ENCODE measurements at places on chromosomes 11 and 22.

GRCh38 chr11:122310766-122311165 is 194.8 kb upstream of the BLID start:
- DNase-seq, result no peak

GRCh38 chr22:25656724-25657123 is 85.3 kb upstream of the MYO18B start:
- no peak for DNase-seq

DNA sequence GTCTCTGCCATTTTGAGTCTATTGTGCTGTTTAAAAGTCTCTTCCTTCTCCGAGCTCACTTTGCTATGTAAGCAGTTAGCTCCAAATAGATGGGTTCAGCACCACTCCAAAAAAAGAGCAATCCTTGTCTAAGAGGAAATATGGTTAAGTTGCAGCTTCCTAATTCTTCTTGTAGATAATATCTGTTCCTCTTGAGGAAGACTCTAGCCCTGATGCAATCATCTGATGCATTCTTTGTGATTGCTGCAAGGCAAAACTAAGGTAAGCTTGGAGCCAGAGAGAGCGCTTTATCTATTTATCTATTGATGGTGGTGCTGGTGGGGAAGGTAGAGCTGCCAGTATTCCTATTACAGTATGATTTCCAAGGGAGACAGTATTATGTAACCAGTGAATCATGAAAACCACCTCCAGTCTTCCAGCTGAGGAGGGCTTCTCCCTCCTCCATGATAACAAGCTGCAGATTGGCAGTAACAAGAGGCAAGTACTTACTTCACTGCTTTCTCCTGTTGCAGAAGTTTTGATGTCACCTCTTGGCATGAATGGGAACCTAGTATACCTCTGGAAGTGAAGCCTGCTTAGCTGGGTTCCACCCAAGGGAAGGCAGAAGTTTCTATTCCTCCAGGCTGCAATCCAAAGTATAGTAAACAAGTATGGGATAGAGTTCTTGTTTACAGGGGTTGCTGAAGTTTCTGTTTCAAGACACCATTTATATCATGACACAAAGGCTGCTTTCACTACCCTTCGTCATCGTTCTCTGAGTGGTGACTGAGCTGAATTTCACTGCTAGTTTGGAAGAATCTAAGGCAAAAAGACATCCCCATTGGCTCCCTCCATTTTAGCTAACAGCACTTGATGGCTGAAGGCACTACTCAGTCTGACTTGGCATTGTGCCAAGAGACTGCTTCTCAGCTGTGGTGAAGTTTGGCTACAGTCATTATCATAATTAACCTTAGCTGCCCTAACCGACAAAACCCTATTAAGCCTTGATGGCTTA is 49.7 kb downstream of the FDX1 start:
- no peak for DNase-seq

DNA sequence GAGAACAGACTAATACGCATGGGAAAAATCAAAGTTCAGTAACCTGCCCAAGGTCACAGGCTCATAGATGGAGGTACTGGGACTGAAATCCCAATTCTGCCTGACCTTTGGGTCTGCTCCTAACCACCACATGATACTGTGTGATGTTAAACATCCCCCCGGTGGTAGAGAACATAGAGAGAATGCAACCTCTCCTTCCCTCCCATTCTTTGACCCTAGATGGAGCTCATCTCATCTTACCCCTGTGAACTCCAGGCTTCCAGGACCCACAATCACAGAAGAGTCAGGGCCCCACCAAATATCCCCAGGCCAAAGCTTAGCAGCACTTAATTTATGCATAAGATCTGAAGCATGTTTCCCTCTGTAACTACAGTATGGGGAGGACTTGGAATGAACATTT is 198.5 kb downstream of the MYO18B start:
- no peak for DNase-seq

DNA sequence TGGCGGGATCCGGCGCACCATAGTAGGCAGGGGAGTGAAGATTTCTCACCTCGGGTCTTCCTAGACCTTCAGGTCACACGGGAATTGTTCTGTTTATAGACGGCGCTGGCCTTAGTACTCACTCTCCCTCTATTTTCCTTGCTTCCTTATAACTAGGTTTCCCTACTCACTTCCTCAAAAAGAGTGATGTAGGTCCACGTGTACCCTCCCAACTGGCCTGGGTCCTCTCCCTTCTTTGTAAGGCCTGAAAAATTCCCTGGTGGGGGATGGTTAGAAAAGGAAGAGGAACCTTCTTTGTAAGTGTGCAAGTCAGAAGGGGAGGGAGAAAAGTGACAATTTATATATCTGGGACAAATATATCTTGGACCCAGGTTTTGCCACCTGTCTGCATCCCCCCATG is 2.9 kb upstream of the TMEM9B start:
- no peak for DNase-seq

GRCh38 chr22:50184902-50185374 is 775 bp upstream of the TRABD start:
- DNase-seq, result no peak

DNA sequence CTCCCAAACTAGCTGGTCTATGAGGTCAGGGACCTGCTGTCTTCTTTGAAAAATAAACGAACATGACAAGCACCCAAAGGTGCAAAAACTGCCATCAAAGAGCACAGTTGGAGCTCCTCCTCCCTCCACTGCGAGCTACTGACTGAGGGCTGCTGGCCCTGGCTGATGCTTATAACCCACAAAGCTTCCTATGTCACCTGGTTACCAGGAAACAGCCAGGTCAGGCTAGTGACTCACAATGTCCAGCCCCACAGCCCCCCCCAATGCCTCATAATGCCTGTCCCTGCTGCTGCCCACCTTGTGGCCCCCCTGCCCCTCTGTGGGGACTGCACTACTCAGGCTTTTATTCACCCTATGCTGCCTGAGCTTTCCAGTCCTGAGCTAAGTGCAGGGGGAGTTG is at the start of gene DRICH1:
TSS of gene DRICH1 (minus strand) at position 144 of the 400 bp plus-strand sequence. CDS start 298 bp downstream, outside the sequence.
- no peak for DNase-seq

GRCh38 chr11:8227156-8228152 is 36.2 kb downstream of the LMO1 start:
- no peak for DNase-seq

- DNase-seq, result no peak
Measured at GRCh38 chr11:110856996-110857812, 145.0 kb upstream of the ARHGAP20 start.

DNA sequence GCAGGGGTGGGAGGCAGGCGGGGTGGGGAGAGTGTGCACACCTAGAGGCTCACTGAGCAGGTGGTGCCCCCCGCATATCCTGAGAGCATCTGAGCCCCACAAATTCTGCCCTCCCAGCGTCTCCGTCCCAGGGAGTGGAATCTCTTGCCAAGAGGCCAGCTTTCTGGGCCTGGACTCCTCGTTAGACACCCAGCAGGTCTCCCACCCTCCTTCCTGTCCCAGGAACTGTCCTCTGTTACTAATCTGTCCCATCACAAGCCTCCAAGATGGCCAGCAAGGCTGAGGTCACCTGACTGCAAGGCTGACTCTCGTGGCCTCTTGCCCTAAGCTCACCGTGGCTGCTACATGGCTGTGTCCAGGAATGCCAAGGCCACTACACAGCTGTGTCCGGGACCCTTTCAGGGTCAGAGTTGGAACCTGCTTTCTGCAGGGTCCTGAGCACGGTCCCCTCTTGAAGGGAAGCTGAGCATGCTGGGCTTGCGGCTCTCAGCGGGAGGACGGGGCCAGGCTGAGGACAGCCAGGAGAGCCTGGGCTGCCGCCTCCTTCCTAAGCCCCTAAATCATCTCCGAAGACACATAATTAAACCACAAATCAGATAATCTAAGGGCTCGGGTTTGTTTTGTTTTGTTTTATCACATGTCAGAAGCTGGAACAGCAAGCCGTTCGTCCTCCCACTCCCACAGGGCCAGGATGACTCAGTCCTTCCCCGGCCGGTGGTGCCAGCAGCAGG is 1327.3 kb downstream of the TBC1D22A start:
- DNase-seq, result no peak

DNA sequence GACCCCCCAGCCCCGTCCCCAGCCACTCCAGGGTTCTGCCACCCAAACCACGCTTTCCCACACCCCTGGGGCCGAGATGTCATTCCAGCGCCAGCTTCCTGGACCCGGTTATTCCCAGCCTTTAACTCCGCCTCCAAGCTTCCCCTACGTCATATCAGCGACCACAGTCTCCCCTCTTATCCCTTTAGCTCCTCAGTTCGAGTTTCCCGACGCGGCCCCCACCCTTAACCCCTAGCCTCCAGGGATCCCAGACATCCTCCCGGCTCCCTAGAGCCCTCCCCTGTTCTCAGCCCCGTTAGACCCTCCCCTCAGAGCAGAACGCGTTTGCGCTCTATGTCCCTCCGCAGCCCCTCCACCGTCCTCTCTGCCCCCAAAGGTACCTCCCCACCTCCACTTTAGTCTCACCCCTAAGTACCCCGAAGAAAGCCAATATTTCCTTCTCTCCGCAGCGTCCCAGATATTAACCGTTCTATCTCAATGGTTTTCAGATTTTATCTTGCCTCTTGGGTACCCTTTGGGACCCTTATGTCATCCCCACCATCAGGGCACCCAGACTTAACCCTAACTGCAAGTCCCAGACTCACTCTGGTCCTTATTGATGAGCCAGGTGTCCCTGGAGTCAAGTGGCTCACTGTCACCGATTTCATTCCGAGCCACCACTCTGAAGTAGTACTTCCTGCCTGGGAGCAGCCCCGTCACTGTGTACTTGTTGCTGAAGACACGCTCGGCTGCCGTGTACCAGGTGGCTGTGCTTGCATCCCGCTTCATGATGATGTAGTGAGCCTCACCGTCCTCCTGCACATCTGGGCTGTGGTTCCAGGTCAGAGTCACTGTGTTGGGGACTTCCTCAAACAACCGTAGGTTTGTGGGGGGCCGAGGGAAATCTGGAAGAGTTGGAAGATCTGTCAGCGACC is 8.0 kb downstream of the TMEM86A start:
- DNase-seq, result peak; percentile 34

DNA sequence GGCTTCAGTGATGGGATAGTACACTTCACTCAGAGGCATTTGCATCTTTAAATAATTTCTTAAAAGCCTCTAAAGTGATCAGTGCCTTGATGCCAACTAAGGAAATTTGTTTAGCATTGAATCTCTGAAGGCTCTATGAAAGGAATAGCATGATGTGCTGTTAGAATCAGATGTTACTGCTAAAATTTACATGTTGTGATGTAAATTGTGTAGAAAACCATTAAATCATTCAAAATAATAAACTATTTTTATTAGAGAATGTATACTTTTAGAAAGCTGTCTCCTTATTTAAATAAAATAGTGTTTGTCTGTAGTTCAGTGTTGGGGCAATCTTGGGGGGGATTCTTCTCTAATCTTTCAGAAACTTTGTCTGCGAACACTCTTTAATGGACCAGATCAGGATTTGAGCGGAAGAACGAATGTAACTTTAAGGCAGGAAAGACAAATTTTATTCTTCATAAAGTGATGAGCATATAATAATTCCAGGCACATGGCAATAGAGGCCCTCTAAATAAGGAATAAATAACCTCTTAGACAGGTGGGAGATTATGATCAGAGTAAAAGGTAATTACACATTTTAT is 4.6 kb downstream of the MALAT1 start:
- no peak for DNase-seq

GRCh38 chr11:75400146-75400865 is 988 bp downstream of the RPS3 start:
- no peak for DNase-seq

DNA sequence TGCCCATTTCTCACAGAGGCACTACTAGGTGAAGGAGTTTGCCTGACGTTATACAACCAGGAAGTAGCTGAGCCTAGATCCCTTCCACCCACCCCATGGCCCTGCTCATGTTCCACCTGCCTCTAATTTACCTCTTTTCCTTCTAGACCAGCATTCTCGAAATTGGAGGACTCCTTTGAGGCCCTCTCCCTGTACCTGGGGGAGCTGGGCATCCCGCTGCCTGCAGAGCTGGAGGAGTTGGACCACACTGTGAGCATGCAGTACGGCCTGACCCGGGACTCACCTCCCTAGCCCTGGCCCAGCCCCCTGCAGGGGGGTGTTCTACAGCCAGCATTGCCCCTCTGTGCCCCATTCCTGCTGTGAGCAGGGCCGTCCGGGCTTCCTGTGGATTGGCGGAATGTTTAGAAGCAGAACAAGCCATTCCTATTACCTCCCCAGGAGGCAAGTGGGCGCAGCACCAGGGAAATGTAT is 14.1 kb downstream of the PIK3IP1 start:
- no peak for DNase-seq

DNA sequence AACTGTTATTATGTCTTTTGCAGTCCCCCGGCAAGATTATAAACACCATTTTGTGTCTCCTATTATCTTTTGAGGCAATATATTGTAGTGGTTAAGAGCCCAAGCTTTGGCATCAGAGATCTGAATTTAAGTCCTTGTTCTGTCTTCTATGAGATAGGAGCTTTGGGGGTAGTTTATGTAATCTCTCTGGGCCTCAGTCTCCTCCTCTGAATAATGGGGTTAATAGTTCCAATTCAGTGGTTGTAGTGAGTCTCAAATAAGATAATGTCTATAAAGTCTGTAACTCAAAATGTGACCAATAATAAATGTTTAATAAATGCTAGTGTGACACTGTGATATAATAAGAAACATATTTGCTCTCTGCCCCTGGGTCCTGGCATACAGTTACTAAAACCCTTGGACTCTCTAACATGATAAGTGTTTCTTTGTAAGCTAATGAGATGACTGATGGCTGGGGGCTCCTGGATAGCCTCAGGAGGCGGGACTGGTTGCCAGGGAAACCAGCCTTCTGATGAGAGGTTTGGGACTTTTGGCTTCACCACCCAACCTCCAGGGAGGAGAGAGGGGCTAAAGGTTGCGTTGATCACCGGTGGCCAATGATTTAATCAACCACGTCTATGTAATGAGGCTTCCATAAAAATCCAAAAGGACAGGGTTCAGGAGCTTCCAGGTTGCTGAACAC is 183.4 kb upstream of the MTMR2 start:
- no peak for DNase-seq

DNA sequence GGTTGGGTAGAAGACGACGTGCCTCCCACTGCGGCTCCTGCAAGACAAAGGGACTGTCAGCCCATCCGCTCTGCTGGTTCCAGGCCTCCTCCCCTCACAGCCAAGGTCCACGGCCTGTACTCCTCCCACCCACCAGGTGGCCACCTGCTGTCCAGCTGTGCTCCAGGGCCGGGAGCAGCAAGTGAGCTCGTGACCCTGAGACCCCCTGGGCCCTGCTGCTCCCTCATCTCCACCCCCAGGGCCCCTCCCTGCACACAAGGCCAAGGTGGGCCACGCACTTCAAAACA is 27.4 kb downstream of the TSPAN4 start:
- no peak for DNase-seq

DNA sequence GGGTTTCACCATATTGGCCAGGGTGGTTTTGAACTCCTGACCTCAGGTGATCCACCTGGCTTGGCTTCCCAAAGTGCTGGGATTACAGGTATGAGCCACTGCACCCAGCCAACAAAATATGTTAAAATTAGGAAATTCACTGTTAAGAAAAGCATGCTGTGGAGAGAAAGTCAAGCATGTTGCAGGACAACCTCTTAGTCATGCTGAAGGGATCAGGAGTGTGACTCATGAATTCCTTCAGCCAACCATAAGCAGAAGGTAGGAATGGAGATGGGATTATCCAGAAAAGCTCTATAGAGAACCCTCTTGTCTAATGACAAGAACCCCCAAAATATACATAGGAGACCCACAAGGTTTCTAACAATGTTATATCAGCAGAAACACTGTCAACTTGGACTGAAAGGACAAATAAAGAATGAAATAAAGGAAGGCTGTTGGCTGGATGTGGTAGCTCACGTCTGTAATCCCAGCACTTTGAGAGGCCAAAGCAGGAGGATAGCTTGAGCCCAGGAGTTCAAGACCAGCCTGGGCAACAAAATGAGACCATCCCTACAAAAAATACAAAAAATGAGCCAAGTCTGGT is 16.0 kb downstream of the MRTFA start:
- no peak for DNase-seq
